CD8-positive, alpha-beta memory T cell (primary cell): ENCODE measurements at places on chromosomes 13 and 19. TPM values are rescaled to one million over a fixed set of nuclear protein-coding genes. Genes with fewer than 3 reads are reported as not detected.

GRCh38 chr13:101681834-101682233 is 229.4 kb downstream of the ITGBL1 start:
- H3K4me3 ChIP-seq = no peak overlapping the region
- no peak overlapping the region for H3K27ac ChIP-seq
- DNase-seq = no peak

- H3K4me3 ChIP-seq = no peak overlapping the region
- H3K36me3 ChIP-seq = no peaks in the 10 kb centered on the region
- DNase-seq = no peak
- no peak overlapping the region for H3K27ac ChIP-seq
- no peaks in the 10 kb centered on the region for H3K4me1 ChIP-seq
These were observed 157.8 kb downstream of the TNFSF13B start for GRCh38 chr13:108427355-108427754.

DNA sequence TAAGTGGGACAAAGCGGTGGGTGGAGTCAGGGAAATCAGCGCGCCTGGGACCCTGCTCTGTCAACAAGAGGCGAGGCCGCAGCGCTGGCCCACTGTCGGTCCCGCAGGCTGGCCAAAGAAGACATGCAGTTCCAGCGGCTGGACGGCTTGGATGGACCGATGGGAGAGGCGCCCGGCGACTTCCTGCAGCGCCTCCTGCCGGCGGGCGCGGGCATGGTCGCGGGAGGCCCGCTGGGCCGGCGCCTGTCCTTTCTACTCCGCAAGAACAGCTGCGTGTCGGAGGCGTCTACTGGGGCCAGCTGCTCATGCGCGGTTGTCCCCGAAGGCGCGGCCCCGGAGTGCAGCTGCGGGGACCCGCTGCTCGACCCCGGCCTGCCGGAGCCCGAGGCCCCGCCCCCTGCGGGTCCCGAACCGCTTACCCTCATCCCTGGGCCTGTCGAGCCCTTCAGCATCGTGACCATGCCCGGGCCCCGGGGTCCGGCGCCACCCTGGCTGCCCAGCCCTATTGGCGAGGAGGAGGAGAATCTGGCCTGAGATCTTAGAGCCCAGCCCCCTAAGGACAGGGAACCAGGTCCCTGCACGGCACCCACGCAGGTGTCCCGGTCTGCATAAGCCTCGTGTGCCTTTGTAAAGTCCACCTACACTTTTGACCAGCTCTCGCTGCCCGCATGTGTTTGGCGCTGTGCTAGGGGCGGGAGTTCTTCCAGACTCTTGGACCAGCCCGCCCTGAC is 6.1 kb downstream of the BEST2 start:
- no peaks in the 10 kb centered on the region for H3K36me3 ChIP-seq
- no peak overlapping the region for H3K4me3 ChIP-seq
- H3K27me3 ChIP-seq = peaks cover 4% of the 10 kb centered on the region
- no peak overlapping the region for H3K27ac ChIP-seq
- DNase-seq = peak; percentile 52

DNA sequence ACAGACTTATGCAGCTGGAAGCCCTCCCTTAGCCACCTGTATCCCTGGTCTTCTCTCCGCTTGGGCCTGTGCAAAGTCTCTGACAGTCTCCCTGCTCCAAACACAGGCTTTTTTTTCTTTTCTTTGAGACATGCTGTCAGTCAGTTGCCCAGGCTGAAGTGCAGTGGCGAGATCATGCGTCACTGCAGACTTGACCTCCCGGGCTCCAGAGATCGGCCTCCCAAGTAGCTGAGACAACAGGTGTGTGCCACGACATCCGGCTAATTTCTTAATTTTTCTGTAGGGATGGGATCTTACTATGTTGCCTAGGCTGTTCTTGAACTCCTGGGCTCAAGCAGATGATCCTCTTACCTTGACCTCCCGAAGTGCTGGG is 1.6 kb downstream of the MZF1 start:
- no peaks in the 10 kb centered on the region for H3K27me3 ChIP-seq
- H3K27ac ChIP-seq = no peak overlapping the region
- H3K36me3 ChIP-seq = no peaks in the 10 kb centered on the region
- H3K4me1 ChIP-seq = peaks cover 29% of the 10 kb centered on the region
- DNase-seq = no peak

GRCh38 chr13:96229356-96229755 is 139.4 kb downstream of the HS6ST3 start:
- H3K4me3 ChIP-seq = no peak overlapping the region
- no peak for DNase-seq
- H3K36me3 ChIP-seq = no peaks in the 10 kb centered on the region
- H3K27ac ChIP-seq = no peak overlapping the region
- no peaks in the 10 kb centered on the region for H3K27me3 ChIP-seq

- DNase-seq = no peak
- no peaks in the 10 kb centered on the region for H3K36me3 ChIP-seq
- H3K4me1 ChIP-seq = no peaks in the 10 kb centered on the region
- H3K4me3 ChIP-seq = no peak overlapping the region
- no peaks in the 10 kb centered on the region for H3K27me3 ChIP-seq
- no peak overlapping the region for H3K27ac ChIP-seq
These were observed 91.1 kb downstream of the RNASEH2B start for GRCh38 chr13:51000571-51001260.

DNA sequence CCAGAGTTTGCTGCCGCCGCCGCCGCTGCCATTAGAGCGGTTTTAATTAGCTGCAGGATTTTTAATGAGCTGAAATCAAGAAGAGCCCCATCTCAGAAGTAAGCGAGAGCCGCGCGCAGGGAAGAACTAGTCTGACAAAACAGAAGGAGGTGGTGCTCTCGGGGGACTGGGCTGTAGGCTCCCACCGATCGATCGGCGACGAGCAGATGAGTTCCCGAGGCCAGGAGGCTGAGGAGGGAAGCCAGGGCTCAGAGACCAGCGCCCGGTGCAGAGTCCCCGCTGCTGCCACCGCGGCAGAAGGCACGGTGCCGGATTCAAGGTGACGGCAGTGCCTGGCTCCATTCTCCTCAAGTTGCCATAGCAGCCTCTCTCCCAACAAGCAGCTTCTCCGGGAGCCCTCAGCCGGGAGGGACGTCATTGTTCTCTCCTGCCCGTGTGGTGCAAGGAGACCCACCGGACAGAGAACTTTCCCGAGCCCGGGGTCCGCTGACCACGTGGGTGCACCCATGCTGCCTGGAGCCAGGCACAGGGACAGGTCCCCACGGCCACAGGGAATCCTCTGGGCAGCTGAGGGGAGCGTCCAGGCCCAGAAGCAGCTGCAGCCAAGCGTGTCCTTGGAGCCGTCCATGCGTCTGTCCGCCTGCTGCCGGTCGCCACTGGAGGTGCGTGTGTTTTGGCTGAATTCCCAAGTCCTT is 62.9 kb downstream of the CHST8 start:
- H3K27ac ChIP-seq = no peak overlapping the region
- H3K4me1 ChIP-seq = no peaks in the 10 kb centered on the region
- H3K4me3 ChIP-seq = no peak overlapping the region
- DNase-seq = no peak

DNA sequence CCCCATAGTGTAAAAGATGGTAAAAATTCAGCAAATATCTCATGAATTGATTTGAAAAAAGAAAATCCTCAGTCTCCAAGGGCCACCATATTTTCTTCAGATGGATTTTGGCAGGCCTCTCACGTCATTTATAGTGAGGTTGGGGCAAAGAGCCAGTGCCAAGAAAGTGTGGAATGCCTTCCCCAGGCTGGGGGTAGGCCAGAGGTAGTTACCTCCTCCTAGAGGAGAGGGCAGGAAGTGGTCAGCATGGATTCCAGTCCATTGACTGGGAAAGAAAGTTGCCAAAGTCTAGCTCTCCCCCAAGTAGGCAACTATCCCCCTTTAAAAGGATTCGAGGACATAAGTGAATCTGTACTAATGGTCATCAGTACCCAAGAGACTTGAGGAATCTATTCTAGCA is 68.4 kb upstream of the KCTD4 start:
- no peak for DNase-seq
- peaks cover 3% of the 10 kb centered on the region for H3K36me3 ChIP-seq
- H3K27ac ChIP-seq = no peak overlapping the region
- H3K4me3 ChIP-seq = no peak overlapping the region

DNA sequence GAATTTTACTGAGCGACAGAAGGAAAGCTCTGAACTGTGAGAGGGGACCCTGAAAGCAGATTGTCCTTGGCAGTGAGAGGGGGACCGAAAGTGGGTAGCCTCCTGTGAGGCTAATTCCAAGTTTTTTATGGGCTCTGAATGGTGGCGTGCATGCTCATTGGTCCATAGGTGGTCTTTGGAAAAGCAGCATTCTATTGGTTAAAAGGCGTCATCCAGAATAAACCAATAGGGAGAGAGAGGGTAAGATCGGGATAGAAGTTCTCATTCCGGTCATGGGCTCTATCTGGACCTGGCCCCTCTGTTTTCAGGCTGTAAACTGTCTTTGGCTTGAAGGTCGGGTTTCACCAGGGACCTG is 539.8 kb upstream of the PCDH9 start:
- no peak for DNase-seq
- no peak overlapping the region for H3K27ac ChIP-seq
- H3K36me3 ChIP-seq = no peaks in the 10 kb centered on the region
- H3K27me3 ChIP-seq = no peaks in the 10 kb centered on the region
- H3K4me1 ChIP-seq = no peaks in the 10 kb centered on the region

DNA sequence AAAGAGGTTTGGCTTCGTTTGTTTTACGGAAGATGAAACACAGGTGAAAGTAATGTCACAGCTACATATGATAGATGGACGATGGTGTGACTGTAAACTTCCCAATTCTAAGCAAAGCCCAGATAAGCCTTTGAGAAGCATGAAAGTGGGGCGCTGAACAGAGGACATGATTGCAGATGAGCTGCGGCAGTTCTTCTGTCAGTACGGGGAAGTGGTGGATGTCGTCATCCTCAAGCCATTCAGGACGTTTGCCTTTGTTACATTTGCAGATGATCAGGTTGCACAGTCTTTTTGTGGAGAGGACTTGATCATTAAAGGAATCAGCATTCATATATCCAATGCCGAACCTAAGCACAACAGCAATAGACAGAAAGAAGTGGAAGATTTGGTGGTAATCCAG is 111.5 kb upstream of the DIAPH3 start:
- H3K4me1 ChIP-seq = no peaks in the 10 kb centered on the region
- no peak for DNase-seq
- no peak overlapping the region for H3K4me3 ChIP-seq
- H3K27ac ChIP-seq = no peak overlapping the region
- H3K36me3 ChIP-seq = no peaks in the 10 kb centered on the region

- no peak overlapping the region for H3K4me3 ChIP-seq
- H3K27me3 ChIP-seq = no peaks in the 10 kb centered on the region
- H3K36me3 ChIP-seq = no peaks in the 10 kb centered on the region
- DNase-seq = no peak
- H3K4me1 ChIP-seq = no peaks in the 10 kb centered on the region
These were observed 1437.7 kb upstream of the PCDH9 start for GRCh38 chr13:68667863-68668262.

DNA sequence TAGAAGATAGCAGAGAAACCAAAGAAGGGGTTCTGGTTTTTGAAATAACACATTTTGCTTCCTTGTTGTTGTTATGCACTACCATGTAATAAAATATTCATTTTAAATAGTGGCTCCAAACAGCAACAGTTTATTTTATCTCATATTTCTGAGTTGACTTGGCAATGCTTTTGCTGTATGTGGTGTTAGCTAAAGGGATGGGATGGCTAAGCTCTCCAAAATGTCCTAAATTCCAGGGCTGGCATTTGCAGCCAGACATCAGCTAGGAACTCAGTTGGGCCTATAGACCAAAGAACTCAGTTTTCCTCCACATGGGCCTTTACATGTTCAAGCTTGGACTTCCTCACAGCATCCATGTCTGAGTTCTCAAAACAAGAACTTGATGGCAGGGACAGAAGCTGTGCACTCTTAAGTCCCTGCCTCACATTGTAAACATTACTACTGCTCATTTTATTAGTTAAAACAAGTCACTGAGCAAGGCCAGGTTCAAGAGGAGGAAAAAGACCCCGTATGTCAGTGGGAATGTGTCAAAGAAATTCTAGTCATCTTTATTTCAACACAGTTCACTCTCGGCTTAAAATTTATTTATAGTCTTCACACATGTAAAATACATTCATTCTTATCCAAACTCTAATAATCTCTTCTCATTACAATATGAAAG is 819.3 kb upstream of the PCDH20 start:
- no peaks in the 10 kb centered on the region for H3K4me1 ChIP-seq
- no peak overlapping the region for H3K27ac ChIP-seq
- no peak for DNase-seq
- H3K36me3 ChIP-seq = no peaks in the 10 kb centered on the region

The AMH gene
- polyA plus RNA-seq = not detected

The FXYD7 gene
- polyA plus RNA-seq = 12.9 TPM

The ZNF177 gene
- 0.63 TPM for polyA plus RNA-seq

The NOVA2 gene
- not detected for polyA plus RNA-seq

The RANBP3 gene
- polyA plus RNA-seq = 9.7 TPM

The TIMM29 gene
- polyA plus RNA-seq = 36.6 TPM

The IRF2BP1 gene
- 8.5 TPM for polyA plus RNA-seq

The WTIP gene
- polyA plus RNA-seq = not detected
